ENCODE measurements at places on chromosomes 11 and 22.

- no peak overlapping the region for H3K27ac ChIP-seq
- H3K4me3 ChIP-seq, result no peak overlapping the region
- H3K27me3 ChIP-seq, result no peaks in the 10 kb centered on the region
- no peaks in the 10 kb centered on the region for H3K4me1 ChIP-seq
- H3K36me3 ChIP-seq, result no peaks in the 10 kb centered on the region
Measured at GRCh38 chr11:37519781-37520180, 921.7 kb upstream of the RAG2 start.

- no peak overlapping the region for H3K4me3 ChIP-seq
- H3K4me1 ChIP-seq, result no peaks in the 10 kb centered on the region
- no peak for DNase-seq
Measured at GRCh38 chr11:75198278-75198973, 42.1 kb upstream of the TPBGL start.

DNA sequence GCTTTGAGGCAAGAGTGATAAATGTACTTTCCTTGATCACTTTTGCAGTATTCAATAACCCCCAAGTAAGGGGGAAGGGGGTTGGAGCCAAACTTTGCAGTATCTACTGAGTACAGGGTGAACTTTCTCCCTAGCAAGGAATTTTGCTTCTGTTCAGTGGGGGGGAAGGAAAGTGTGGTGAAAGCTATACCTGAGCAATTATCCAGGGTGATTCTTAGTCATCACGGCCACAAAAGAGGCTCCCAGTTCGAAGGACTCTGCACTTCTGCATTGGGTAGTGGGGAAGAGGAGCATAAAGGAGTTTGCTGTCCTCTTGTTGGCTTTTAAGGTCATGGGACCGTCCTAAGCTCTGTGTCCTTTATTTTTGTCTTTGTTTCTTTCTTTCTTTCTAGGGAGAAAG lies 346.5 kb upstream of the SYN3 start:
- no peak overlapping the region for H3K27ac ChIP-seq
- H3K4me3 ChIP-seq, result no peak overlapping the region
- H3K4me1 ChIP-seq, result no peaks in the 10 kb centered on the region
- no peak for DNase-seq

GRCh38 chr11:18776324-18776723 lies 15.3 kb downstream of the PTPN5 start:
- H3K4me3 ChIP-seq, result no peak overlapping the region
- H3K27ac ChIP-seq, result no peak overlapping the region
- H3K36me3 ChIP-seq, result no peaks in the 10 kb centered on the region
- no peak for DNase-seq

DNA sequence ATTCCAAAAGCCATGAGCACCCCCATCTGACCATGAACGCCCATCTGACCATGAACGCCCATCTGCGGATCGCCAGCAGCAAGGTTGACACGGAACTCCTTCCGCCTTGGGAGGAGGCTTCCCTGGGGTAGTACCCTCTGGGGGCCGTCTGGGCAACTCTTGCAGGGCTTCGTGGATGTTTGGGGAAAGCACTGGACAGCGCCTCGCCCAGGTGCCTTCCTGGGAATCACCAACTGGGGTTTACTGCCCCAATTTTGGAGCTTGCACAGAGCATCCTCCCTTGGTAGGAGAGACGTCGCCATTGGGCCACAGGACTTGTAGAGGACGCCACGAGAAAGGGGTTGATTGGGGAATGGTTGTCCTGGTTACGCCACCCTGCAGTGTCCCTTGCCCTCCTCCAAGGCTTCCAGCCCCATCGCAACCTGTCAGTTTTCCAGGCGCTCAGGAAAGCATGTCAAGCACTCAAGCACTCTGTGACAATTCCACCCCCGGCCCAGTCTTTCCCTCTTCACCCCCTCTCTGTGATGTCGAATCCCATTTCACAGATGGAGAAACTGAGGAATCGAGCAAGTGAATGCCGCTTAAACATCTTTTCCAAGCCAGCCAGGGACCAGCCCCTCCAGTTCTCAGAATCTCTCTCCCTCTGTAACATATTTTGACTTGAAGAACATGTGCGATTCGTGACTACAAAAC lies 914 bp upstream of the PRDM11 start:
- peak overlapping the region; percentile 75 for H3K4me3 ChIP-seq
- DNase-seq, result no peak
- peaks cover 19% of the 10 kb centered on the region for H3K4me1 ChIP-seq

DNA sequence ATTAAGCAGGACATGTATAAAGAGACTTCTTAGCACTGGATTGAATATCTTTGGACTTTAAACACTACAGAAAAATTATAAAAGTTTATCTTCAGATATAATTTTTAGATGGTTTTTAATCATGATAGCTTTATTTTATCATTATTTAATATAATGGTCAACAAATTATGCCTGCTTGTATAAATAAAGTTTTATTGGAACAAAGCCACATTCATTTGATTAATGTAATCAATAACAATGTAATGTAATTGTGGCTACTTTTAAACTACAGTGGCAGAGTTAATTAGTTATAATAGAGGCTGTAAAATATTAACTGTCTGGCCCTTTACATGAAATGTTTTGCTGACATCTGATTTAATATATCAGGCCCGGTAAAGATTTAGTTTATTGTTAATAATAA lies 70.0 kb downstream of the STIM1 start:
- no peaks in the 10 kb centered on the region for H3K4me1 ChIP-seq
- H3K27me3 ChIP-seq, result no peaks in the 10 kb centered on the region
- no peak overlapping the region for H3K27ac ChIP-seq
- H3K36me3 ChIP-seq, result no peaks in the 10 kb centered on the region
- no peak for DNase-seq

DNA sequence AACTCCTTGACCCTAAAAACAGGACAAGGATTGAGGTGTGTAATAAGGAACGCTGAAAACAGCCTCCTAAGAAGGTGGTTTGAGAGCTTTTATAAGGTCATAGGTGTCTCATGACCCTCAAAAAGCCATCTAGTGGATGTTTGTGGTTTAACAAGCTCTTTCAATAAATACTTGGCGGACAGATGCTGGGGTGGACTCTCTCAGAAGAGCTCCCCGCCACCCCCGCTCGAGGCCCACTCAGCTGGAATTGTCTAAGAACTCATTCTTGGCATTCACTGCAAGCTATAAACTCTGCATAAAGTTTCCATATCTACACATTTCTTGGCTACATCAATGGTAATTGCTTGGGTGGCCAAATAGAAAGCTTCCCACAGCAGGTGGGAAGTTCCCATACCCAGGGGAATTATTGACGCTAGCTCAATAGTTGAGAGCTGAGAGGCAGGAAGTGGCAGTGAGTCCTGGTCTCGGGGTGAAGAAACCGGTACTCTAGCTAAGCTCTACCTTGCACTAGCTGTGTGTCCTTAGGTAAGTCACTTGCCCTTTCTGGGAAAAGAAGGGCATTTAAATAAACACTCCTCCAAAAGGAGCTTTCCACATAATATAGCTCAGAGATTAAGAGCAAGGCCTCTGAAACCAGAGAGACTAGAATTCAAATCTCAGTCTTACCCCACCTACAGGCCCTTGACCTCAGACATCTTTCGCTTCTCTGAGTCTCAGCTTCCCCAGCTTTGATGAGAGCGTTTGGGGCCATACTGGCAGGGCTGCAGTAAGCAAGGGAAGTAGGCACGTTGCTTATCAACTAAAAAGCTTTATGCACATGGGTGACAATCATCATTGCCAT lies 6.4 kb downstream of the MS4A15 start:
- no peak overlapping the region for H3K27ac ChIP-seq
- peak; percentile 23 for DNase-seq
- no peaks in the 10 kb centered on the region for H3K36me3 ChIP-seq
- no peaks in the 10 kb centered on the region for H3K27me3 ChIP-seq
- H3K4me1 ChIP-seq, result peaks cover 48% of the 10 kb centered on the region

DNA sequence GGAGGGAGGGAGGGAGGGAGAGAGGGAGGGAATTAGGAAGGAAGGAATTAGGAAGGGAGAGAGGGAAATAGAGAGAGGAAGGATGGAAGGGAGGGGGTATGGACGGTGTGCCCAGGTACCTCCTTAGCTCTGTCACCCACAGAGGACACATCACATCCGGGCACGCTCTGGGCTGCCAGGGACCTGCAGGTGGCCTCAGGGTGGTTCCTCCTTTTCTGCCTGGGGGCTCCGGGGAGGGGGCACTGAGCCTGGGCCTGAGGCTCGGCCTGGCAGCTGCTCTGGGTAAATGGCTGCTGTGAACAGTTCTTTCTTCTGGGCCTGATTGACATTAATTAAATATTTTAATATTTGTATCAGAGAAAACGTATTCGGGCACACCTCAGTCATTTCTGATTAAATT lies 733.5 kb downstream of the BRD1 start:
- no peaks in the 10 kb centered on the region for H3K4me1 ChIP-seq
- no peak for DNase-seq
- no peak overlapping the region for H3K4me3 ChIP-seq

DNA sequence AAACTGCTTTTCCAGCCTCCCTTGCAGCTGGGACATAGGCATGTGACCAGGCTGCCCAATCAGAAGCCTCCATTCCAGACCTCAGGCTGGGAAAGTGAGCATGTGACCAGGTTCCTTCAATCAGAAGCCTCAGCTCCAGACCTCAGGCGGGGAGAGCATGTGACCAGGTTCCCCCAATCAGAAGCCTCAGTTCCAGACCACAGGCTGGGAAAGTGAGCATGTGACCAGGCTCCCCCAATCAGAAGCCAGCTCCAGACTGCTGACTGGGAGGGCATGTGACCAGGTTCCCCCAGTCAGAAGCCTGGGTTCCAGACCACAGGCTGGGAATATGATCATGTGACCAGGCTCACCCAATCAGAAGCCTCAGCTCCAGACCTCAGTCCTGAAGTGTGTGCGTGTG lies 11.7 kb upstream of the IL2RB start:
- H3K27ac ChIP-seq, result no peak overlapping the region
- peak; percentile 18 for DNase-seq
- H3K27me3 ChIP-seq, result peaks cover 27% of the 10 kb centered on the region
- no peaks in the 10 kb centered on the region for H3K36me3 ChIP-seq

- H3K36me3 ChIP-seq, result no peaks in the 10 kb centered on the region
- no peak overlapping the region for H3K4me3 ChIP-seq
- DNase-seq, result no peak
- H3K27ac ChIP-seq, result no peak overlapping the region
- H3K4me1 ChIP-seq, result no peaks in the 10 kb centered on the region
Measured at GRCh38 chr22:22229683-22230420, 14.7 kb upstream of the VPREB1 start.

DNA sequence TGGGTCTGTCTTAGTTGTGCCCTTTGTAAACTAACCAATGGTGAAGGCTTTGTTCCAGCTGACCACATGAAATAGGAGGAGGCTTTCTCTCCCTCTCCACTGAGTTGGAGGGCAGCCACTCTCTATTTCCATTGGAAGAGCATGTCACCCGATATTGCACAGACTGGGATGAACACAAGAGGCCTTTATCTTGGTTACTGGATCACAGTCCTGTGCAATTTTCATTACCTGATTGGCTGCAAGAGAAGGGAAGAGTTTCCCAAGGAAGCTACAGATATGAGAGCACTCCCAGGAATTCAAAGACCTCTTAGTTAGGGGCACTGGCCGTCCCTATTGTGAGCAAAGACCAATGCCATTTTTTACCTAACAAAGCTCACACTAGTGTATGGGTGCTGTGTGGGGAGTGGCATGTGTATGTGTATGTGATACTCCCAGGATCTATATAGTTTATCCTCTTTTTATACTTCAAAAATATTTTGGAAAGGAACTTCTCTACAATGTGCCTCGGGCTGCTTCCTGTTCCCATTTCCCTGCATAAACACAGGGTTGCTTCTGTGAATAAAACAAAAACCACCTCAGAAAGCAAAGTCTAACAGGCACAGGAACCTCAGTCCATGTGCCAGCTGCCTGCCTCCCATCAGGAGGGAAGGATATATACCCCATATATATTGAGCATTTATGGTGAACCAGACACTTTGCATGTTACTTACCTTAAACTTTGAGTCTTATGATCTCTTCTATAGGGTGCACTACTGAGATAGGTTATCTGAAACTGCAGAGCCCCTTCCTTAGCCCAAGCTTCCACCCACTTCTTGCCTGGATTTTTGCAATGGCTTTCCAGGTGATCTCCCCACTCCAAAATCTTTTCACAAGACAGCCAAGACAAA lies 126.5 kb downstream of the RASSF10 start:
- H3K27ac ChIP-seq, result no peak overlapping the region
- H3K36me3 ChIP-seq, result no peaks in the 10 kb centered on the region
- no peaks in the 10 kb centered on the region for H3K4me1 ChIP-seq

DNA sequence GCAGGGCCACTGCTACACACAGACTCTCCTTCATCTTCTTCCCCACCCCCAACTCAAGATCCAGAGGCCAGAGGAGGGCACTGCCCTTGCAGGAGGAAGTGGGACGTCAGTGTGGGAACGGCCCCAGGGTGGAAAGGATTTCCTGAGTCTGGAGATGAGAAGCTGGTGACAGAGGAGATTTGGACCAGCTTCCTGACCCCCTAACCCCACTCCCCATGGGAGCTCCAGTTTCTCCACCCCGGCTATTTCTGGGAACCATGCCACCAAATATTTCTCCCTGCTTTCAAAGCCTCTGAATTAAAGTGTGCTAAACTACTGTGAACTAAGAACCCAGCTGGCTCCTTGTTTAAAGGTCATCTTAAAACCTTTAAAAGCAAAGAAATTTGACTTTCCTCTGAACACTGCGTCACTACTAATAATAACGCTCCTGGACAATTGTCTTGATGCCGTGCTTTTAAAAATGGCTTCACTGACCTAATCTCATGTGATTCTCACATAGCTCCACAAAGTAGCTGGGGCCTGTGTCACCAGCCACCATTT lies 46.6 kb downstream of the CWC15 start:
- H3K27ac ChIP-seq, result no peak overlapping the region
- H3K4me1 ChIP-seq, result no peaks in the 10 kb centered on the region
- DNase-seq, result no peak
- H3K36me3 ChIP-seq, result no peaks in the 10 kb centered on the region

- peak overlapping the region; percentile 54 for H3K4me3 ChIP-seq
- no peaks in the 10 kb centered on the region for H3K36me3 ChIP-seq
- peak; percentile 93 for DNase-seq
- H3K27ac ChIP-seq, result peak overlapping the region; percentile 25
- H3K27me3 ChIP-seq, result peaks cover 72% of the 10 kb centered on the region
Measured at GRCh38 chr11:66312549-66313320, 4.1 kb downstream of the CD248 start.
